ENCODE measurements at places on chromosomes 11 and 22.

- no peak for DNase-seq
Measured at GRCh38 chr11:132531921-132532320, 1000.4 kb downstream of the OPCML start.

DNA sequence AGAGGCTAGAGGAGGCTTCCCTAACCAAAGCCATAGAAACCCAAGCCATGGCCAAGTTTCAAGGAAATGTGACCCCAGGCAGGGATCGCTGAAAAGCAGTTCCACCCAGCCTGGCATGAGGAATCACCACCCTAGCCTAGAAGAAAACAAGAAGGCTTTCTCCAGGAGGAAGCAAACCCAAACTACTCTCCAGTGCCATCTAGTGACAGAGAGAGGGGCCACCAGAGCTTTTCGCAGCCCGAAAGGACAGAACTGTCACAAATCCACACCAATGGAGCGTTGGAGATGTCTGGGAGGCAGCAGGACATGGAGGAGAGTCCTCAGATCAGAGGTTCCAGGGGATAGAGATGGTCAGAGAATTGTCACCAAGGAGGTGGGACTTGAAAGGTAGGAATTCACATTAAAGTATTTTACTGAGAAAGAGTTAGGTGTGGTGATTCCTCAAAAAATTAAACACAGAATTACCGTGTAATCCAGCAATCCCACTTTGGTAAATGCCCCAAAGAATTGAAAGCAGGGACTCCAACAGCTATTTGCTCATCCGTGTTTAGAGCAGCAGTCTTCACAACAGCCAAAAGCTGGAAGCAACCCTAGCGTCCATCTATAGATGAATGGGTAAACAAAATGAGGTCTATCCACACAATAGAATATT, 67.3 kb upstream of the NUP50 start:
- DNase-seq, result peak; percentile 90

GRCh38 chr11:61596542-61596941, 15.7 kb upstream of the SYT7 start:
- no peak for DNase-seq

DNA sequence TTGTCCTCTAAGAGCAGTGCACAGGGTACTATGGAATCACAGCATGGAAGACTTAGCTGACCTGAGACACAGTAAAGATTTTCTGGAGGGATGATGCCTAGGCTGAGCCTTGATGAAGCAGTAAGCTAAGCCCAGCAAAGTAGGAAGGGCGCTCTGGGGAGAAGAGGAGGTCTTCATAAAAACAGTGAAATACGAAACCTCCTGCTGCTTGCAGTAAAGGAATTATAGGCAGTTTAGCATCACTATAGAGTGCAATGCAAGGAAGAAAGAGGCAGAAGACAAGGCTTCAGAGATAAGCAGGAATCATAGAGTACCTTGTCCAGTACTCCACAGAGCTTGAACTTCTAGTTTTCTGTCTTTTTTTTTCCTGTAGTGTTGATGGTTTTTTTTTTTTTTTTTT, 555.7 kb upstream of the CADM1 start:
- no peak for DNase-seq

DNA sequence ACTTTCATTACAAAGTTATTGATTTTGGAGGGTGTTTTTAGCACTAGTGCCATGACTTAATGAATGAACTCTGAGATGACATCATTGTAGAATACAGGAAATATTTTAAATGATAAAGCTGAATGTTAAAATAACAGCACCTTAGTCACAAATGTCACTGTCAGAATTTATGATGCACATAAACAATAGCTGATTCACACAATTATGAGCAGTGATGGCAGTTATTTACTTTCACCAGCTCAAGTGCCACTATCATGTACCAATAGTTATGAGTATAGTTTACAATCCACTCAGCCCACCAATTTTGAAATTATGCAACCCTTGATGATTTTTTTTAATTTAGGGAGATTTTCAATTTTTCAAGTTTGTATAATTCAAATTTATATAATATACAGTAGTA, 23.0 kb downstream of the SERPING1 start:
- no peak for DNase-seq

- DNase-seq, result peak; percentile 45
Measured at GRCh38 chr11:74559934-74560309, 32.5 kb upstream of the POLD3 start.

DNA sequence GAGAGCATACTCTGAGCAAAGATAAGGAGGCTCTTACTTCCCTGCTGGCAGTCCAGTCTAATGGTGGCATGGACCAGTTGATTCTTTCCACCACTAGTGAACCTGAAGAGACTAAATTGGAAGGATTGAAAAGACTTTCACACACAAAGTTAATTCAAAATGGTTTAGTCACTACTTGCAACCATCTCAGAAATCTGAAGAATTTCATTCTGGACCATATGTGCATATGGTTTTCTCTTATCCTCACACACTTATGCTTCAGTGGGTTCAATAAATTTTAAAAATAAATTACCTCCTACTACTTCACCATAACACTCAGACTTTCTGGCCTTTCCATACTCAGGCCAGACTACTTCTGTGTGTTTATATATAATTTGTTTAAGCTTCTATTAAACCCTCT, 44.7 kb downstream of the CADM1 start:
- DNase-seq, result no peak

DNA sequence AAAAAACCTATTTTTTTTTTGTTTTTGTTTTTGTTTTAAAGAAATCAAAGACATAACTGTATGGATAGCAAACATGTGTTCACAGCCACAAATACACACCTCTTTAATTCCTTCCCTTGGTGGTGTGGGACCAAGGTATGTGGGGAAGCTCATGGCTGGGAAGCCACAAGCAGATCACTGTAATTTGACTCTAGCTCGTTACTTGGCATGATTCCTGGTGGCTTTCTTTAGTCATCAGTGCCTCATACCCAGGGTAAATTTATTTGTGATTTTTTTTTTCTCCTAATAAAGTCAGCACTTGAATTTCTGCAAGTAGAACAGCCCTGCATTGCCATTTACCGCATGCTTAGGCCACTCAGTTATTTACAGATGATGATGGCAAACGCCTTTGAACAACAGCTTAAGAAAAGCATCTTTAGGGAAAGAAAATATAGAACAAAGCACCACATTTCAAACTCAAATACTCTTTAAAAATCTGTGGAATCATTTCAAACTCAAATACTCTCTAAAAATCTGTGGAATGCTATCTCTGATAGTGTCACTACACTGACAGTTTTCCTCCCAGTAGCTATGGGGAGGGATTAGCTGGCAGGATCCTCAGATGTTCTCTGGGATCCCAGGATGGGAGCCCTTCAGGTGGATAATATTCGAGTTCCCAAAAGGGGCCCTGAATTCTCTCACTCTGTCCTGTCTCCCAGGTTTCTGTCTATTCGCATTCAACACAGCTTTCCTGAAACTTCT, 687.2 kb downstream of the OPCML start:
- no peak for DNase-seq

- DNase-seq, result no peak
Measured at GRCh38 chr11:113034576-113034975, 73.4 kb downstream of the NCAM1 start.

- no peak for DNase-seq
Measured at GRCh38 chr11:120749395-120749794, 237.8 kb downstream of the GRIK4 start.

DNA sequence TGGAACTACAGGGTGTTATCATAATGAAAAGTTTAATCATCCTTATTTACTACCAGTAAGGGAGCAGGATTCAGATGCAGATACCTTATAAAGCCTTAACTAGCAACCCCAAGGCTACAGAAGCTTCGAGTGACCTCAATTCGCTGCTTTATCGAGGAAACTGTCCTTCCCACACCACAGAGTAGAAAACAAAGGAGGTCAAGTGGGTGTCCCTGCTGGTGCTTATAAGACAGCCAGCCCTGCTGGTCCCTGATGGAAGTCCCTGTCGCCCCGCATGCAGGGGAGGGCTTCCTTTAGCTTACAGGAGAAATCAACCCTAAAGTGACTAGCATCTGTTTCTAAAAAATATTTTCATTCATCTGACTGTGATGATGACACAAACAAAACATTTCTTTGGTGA, 7.3 kb downstream of the MN1 start:
- no peak for DNase-seq

DNA sequence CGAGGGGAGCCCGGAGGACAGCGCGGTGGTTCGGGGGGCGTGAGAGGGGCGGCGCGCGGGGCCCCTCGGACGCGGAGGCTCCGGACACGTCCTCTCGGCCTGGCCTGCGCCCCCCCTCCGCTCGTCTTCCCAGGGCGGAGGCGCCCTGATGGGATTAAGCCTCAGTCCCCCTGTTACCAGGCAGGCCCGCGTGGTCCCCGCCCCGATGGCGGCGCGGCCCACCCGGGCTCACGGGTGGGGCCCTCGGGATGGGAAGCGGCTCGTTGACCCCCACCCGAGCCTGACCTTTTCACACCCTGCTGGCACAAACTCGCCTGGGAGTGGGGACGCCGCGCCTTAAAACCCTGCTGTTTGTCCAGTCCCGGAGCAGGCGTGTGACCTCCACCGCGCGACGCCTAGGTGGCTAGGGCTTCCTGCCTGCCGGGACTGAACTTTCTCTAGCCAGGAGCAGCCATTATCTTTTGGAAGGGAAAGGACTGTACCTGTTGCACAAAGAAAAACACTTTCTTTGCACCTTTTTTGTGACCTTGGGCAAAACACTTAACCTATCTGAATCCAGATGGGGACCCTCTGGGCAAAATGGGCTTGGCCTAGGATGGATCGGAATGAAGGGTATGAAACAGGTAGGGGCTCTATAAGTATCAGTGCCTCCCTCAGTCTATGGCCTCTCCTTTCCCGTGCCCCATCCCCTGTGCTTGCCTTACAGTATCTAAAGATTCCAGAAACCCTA, 1.0 kb downstream of the KIAA1671 start:
- no peak for DNase-seq

- DNase-seq, result no peak
Measured at GRCh38 chr11:135008001-135008405, 596.0 kb upstream of the B3GAT1 start.

Data from SK-MEL-5 (cell line).